ENCODE measurements at places on chromosomes 7 and 10.

GRCh38 chr10:34740321-34740720 is 74.8 kb downstream of the PARD3 start:
- DNase-seq: no peak

DNA sequence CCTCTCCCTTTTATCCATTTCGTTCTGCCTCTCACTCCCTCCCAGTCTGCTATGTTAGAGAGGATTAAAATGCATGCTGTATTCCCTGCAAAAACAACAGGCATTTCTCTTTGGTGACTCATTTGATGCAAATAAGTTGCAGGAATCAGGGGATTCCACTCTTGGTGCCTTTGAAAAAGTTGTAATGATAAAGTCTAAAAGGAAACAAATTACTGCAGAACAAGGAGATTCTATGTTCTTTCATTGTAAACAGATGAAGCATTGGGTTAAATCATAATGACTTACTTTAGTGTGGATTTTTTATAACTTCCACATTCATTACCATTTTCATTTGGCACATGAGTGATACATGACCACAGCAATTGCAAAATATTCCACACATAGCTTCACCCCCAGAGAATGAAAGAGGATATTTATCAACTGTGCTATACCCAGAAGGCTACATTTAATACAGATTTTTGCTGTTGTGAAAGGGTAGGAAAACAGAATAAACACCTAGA is 33.4 kb upstream of the ABLIM1 start:
- no peak for DNase-seq

DNA sequence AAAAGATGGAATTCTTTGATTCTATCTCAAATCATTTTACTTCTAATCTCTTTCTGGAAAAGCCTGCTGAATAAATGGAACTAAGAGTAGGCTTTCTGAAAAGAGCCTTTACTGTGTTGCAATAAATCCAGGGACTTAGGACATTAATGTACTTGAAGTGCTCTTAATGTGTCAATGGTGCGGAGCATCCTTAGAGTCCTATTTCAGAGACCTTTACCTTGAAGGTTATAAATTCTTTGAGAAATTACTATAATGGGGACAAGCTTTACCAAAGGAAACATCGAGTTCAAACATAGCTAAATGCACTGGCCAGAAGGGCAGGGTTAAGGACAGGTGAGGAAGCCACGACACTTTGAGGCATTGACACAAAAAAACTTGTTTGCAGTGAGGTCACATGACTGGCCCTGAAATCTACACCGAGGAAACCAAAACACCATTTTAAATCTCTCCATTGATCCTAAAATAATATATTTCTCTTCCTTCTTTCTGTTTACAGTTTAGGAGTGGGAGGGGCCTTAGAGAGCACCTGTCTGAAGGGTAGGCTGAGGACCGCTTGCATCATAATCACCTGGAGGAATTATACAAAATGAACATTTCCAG is 48.1 kb upstream of the EXOC6 start:
- no peak for DNase-seq

DNA sequence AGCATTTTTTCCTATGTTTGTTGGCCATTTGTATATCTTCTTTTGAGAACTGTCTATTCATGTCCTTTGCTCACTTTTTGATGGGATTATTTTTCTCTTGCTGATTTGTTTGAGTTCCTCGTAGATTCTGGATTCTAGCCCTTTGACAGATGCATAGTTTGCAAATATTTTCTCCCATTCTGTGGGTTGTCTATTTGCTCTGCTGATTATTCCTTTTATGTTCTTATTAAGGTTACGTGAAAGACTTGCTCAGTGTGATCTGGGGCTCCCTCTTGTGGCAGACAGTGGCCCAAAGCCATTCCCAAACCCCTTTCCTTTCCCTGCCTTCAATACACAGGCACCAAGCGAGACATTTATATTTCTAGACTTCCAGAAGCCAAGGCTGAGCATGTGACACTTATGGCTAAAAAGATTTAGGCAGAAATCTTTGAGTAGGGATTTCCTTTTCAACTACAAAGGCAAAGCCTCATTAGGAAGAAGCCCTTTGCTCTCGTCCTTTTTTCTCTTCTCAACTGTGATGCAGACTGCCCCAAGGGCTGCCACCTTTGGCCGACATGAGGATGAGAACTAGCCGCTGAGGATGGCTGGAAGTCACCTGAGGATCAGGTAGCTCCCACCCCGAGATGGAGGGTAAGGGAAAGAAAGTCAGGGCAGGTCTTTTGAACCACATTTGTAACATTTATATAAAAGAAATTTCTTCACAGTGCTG is 23.6 kb downstream of the ST8SIA6 start:
- DNase-seq: peak; percentile 62

GRCh38 chr7:28165261-28165660 is 15.3 kb downstream of the JAZF1 start:
- DNase-seq: no peak

- no peak for DNase-seq
These were observed 377.1 kb upstream of the ANKRD30A start for GRCh38 chr10:36748128-36748871.

GRCh38 chr10:69629897-69630650 is at the start of gene FAM241B:
Gene FAM241B (plus strand): TSS chr10:69630247. CDS start chr10:69631744, 1,497 bp downstream.
- DNase-seq: peak; percentile 68

DNA sequence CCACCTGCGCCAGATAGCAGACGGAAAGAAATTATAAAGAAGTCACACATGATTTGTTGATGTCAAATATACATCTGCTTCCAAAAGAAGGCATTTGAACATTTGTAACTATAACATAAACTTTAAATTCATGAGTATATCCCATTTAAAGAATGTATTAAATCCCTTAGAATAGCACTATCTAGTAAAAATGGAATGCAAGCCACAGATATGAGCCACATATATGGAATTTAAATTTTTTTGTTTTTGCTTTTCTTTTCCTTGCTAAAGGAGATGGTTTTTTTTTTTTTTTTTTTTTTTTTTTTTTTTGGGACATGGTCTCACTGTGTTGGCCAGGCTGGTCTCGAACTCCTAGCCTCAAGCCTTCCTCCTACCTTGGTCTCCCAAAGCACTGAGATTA is 730.8 kb downstream of the PHTF2 start:
- DNase-seq: no peak

GRCh38 chr7:91062713-91063112 is 201.5 kb upstream of the FZD1 start:
- DNase-seq: no peak

GRCh38 chr10:75434291-75434690 is 2.9 kb downstream of the LRMDA start:
- DNase-seq: no peak

DNA sequence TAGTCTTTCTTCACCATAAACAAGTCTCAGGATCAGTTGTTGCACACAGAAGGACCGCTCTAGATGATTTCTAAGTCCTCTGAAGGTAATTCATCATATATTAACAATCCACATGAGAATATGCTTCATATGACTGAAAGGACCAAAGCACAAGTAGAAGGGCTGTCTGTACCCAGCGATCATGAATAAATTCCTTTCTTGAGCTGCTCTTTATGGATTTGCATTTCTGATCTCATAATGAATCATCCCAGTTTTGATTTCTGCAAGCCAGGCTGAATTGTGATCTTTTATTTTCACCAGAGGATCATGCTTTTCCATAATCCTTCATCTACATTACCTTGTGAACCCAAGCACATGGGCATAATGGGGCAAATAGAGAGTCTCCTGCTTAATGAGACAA is 675.6 kb downstream of the MAGI2 start:
- DNase-seq: no peak

DNA sequence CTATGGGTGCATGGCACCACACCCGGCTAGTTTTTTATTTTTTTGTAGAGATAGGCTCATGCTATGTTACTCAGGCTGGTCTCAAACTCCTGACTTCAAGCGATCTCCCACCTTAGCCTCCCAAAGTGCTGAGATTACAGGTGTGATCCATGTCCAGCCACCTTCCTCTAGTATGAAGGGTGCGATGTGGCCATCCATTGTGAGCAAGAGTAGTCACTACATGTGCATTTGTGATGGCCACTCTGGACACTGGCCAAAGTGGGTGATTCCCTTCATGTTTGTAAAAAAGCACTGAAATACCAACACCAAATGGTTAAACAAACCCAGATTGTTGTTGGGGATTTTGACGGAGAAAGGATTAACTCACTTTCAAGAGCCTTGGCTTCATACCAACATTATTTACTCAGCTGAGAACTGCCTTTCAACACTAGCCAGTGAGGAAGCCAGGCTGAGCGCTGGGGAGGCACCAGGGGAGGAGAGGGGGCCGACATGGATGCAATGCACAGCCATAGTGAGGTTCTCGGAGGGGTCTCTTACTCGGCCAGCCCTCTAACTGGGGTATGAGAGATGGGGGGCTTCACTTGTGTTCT is 198.1 kb upstream of the LYZL2 start:
- no peak for DNase-seq

- peak; percentile 90 for DNase-seq
These were observed at the start of gene GALNT11 for GRCh38 chr7:152025077-152025936. Gene GALNT11 (plus strand): TSS chr7:152025674. CDS start chr7:152094228, 68,554 bp downstream.

DNA sequence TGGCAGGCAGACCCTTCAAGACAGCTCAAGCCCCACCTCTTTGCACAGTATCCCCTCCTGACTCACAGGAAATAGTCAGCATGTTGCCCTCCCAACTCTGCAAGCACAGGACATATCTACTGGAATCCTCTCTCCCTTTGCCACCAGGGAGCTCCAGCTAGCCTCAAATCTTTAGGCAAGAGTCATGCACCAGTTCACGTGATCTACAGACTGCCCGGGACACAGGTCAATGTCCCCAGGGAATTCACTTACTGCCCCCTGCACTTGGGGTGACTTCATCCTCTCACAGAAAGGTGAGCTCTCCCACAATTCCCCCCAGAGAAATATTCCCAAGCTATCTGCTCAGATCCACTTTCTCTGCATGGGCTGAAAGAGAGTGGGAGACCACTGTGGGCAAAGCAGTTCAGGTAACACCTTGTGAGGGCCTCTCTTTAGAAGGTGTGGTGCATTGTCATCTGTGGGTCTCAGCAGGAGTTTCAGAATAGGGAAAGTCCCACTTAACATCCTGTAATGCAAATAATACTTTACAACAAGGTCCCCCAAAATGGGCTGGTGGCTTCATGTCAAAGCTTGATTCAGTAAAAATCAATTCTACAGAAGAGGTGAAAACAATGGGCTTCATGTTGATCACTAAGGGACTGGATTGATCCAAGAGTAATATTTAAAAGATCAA is 129.9 kb downstream of the NOC3L start:
- peak; percentile 70 for DNase-seq

- no peak for DNase-seq
These were observed 499.4 kb downstream of the RPS24 start for GRCh38 chr10:78533098-78533497.
